Foreskin melanocyte (primary cell): ENCODE measurements at places on chromosomes 2 and 18.

DNA sequence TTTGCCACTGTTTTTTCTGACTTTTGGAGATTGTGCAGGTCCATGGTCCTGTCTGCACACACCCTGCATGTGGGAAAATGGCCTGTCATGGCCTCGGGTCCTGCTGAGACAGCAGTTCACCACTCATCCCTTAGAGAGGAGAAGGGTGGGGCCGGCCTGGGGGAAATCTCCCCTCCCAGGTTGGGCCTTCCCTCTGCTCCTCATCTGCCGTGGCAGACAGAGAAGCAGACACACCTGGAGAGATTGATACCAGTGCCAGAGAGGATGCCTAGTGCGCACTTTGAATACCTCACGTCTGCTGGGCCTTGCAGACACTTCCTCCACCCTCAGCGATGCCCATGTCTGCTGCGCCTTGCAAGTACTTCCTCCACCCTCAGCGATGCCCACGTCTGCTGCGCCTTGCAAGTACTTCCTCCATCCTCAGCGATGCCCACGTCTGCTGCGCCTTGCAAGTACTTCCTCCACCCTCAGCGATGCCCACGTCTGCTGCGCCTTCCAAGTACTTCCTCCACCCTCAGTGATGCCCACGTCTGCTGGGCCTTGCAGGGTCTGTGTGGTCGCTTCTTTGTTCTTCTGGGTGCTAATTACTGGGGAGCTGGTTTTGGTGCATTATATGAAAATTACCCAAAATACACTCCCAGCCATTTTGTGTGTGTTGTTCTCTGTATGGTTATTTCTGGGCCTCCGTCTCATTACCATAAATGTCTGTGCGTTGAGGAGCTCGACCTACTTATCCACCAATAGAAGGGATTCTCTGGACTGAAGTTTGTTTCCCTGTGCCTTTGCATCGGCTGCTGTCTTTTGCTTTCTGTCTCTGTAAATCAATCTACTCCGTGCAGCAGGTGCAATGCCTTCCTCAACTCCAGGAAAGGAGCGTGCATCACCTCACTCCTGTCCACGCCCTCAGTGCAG is 186.9 kb upstream of the PXDN start:
- DNase-seq = no peak

DNA sequence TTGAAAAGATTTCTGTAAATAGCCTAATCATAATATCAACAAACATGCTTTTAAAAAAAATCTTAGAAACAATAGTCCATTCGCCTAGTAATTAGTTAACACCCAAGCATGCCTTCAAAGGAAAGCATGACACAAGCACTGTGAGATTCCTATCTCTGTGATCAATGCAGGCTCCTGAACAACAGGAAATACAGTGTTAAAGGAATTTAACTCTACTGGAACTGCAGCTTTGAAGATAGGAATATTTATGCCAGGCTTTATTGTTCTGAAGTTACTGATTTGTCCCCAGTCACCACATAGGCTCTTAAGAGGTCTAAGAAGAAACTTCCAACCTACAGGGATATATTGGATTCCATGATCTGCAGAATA is 15.4 kb upstream of the FAM124B start:
- no peak for DNase-seq

- DNase-seq = no peak
Measured at GRCh38 chr2:156548413-156548812, 112.2 kb downstream of the GPD2 start.

DNA sequence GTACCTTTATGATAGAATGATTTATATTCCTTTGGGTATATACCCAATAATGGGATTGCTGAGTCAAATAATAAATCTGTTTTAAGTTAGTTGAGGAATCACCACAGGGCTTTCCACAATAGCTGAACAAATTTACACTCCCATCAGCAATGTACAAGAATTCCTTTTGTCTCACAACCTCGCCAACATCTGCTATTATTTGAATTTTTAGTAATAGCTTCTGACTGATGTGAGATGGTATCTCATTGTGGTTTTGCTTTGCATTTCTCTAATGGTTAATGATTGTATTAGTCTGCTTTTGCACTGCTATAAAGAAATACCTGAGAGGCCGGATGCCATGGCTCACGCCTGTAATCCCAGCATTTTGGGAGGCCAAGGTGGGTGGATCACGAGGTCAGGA is 1387.6 kb upstream of the ACVR2A start:
- no peak for DNase-seq

- DNase-seq = no peak
Measured at GRCh38 chr2:110101901-110102803, 13.5 kb downstream of the MALL start.

GRCh38 chr2:198385326-198385725 is 580.9 kb downstream of the PLCL1 start:
- DNase-seq = peak; percentile 22

GRCh38 chr2:60746318-60746717 is 9.8 kb upstream of the PAPOLG start:
- no peak for DNase-seq

GRCh38 chr2:176536439-176537133 is 267.3 kb downstream of the MTX2 start:
- DNase-seq = no peak

- no peak for DNase-seq
Measured at GRCh38 chr18:56009411-56009810, 421.4 kb upstream of the TCF4 start.

DNA sequence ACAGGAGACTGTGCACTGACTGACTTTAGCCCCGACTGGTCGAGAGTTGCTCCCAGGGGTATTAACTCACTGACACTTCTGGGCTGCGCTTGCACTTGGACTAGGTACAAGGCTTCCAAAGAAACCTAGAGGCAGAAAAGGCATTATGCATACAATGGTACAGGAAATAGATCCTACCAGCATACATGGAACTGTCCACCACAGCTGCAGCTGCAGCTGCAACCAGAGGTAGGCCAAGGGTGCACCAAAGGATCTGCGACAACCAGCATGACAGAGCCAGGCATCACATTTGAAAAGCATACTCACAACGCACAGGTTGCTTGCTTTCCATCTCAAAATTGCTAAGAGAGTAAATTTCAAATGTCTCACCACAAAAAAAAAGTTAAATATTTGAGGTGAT is 22.6 kb upstream of the PGAP1 start:
- no peak for DNase-seq

GRCh38 chr18:658947-659533 is 1.6 kb downstream of the TYMS start:
- no peak for DNase-seq

- no peak for DNase-seq
Measured at GRCh38 chr2:159736048-159736447, 23.7 kb downstream of the MARCHF7 start.

DNA sequence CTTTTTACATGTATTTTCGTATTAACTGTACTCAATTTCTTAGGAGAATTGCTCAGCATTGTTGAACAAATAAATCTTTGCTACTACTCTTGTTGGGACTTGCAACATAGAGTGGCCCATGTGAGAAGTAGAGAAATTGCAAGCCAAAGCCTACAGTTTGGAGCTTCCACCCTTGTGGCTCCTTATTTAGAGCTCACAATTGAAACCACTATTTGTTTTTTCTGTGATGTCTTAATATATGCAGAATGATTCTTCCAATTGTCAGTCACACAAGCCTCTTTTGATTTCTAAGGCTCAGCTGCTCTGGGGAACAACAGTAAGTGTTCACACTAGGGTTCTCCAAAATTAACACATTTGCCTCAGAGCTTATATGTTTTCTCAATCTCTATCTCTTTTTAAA is 60.2 kb upstream of the GALNT13 start:
- DNase-seq = no peak

- DNase-seq = no peak
Measured at GRCh38 chr2:20456116-20456571, 9.3 kb downstream of the RHOB start.

DNA sequence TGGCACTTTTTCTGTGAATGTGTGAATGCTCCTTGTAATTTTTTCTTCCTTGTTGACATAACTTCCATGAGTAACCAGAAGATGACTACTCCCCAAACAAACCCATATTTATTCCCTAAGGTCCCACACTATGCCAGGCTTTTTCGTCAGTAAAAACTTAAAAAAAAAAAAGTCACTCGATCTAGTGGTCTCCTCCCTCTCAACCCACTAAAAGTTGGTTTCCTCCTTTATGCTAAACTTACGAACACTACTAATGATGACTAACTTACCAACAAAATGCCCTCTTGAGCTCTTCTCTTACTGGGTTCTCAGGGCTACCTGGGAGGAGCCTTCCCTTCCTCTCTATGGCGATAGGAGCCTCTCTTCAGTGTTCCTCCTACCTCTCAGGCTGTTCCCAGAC is 18.2 kb downstream of the ACVR1 start:
- no peak for DNase-seq

DNA sequence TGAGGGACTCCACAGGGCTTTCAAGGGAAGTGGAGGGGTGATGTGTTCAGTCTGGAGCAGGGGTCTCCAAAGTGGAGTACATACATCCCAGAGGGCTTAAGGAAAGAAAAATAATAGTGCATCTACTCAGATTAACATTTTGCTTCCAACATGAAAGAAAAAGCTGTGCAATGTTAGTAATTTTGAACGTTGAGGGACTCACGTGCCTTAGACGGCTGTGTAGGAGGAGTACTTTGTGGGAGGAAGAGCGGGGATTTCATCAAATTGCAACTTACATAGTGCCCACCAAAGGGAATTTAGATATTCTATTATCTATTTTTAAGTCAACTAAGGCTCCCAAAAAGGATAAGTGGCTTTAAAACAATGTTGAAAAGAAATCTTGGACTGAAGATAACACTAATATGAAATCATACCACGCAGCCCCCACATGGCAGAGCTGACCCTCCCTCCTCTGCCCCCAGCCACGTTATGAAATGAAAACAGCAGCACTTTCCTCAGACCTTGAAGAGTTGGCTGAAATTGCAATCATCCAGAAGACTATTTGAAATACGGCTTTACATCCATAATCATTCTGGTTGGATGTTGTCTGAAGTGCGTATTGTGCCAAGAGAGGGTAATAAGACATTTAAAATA is 42.9 kb downstream of the MEX3C start:
- no peak for DNase-seq

DNA sequence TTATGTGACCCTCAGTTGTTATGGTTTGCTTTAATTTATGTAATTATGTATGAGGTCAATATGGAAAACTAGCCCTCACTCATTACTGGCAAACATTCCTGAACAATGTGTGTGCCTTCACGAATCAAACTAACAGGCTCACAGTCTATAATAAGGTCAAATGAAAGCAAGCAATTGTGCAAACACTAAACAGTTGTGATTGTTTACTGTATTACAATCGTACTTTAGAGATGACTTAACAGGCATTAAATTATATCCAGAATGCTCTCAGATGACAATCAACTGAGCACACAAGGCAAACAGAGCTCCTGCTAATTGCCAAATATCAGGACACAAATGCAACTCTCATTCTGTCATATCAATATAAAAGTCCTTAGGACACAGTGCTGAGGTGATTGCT is 29.5 kb downstream of the COL5A2 start:
- DNase-seq = peak; percentile 94

- no peak for DNase-seq
Measured at GRCh38 chr2:134104754-134105153, 149.1 kb upstream of the MGAT5 start.

DNA sequence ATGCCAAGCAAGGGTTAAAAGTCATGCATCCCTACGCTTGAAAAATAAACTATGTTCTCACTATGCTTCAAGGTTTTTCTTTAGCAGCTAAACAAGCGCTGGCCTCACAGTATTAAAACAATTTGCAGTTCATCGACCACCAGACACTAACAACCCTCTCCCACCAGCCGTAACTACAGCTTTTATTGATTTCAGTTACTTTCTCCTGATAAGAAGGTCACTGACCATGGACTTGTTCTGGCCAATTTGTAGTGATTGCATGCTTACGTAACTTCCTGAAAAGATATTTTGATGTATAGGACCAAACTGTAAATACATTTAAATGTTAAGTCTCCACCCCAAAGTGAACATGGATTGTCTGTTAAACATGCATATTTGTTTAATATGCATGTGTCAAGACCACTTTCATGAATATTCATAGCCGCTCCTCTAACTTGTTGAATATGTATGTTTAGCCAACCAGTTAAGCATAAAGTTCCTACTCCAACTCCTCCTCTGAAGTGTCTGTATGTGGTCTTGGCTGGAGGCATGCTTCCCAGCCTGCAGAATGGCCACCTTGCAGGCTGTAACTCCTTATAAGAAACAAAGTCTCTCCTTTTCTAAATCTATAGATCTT is 1.7 kb upstream of the THOC1 start:
- DNase-seq = no peak

DNA sequence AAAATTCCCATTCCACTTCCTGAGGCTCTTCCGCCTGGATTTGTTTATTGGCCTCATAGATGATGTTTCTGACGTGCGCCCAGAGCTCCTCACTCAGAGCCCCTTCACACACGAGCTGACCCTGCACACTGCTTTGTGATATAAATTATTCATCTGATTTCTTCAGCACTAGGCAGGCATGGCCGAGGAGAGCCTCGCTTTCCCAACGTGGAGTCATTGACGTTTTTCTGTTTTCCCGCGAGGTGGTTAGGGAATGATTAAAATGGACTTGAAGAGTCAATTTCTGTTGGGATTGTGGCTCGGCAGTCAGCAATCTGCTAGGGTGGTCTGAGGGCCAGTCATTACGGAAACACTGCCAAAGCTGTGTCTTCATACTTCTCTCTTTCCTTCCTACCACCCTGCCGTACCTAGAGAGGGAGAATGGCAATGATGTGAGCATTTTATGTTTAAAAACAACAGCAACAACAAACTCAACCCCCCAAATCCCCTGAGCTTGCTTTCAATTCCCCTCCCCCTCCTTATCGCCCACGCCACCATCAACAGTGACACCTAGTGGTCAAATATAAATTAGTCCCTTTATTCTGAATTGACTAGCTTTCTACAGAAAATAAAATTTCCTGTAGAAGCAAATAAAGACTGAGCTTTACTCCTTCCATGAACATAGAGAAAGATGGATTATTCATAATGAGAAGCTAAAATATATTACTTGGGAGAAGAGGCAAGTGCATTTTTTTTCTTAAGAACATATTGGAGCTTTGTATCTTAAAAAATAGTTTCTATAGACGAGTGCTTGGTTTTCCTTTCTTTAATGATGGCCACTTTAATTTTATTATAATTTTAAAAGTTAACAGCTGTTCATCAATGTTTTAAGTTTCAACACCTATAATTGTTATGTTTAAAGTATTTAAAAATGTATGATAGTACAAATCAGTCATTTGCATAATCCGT is 285.1 kb downstream of the MTX2 start:
- peak; percentile 67 for DNase-seq

GRCh38 chr2:83826577-83826976 is 632.5 kb downstream of the SUCLG1 start:
- no peak for DNase-seq

DNA sequence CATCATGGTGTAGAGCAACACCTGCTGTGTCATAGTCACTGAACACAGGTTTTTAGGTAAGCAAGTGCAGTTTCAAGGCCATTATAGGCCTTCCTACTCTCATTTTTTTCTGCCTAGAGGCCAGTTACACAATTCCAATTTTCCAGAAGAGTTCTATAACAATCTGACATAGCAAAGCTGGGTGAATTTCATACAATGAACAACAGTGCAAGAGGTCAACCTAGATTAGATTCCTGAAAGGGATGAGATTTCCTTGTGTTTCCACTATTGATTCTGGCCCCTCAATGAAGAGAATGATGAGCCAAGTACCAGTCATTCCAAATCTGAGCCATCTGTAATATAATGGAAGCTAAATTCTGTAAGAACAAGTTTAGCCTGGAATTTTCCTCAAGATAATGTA is 15.3 kb upstream of the CD28 start:
- DNase-seq = no peak
